ENCODE measurements at places on chromosomes 4 and X.

DNA sequence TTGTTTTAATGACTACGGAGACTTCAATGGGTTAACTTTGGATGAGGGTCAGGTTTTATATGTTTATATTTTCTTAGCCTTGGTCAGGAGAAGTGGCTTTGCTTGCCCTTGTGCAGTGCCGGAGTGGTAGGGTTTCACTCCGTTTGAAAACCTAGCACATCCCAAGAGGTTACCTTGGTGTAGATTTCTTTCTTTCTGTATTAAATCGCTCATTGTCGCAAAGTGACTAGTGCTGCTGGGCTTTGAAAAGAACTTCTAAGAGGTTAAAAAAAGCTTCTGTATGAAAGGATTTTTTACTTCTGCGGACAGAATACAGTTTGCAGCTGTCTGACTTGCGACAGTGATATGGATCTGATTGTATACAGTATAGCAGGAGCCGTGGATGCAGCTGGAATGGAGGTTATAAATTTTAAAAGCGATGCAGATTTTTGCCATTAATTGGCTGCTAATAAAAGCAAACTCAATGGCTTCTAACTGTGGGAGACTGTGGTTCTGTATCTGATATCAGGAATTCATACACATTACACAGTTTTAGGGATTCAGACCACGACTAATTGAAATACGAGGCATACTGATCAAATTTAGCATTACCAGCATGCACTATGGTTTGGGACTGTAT lies 340.9 kb upstream of the PITX2 start:
- no peak for DNase-seq

DNA sequence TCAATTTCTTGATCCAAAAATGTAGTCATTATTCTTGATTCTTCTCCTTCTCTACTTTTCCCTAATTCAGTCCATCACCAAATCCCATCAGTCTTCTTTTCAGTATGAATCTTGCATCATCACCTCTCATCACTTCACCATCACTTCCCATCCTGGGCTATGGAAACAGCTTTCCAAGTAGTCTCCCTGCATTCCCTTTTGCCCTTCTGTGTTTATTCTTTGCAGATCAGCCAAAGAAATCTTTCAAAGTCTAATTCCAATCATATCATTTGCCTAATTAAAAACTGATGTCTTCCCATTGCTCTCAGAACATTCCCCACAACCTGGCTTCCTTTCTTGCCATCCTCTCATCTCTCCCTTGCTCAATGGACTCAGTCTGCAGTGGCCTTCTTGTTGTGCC lies 201.7 kb upstream of the ADAMTS3 start:
- no peak for DNase-seq

- no peak for DNase-seq
Measured at GRCh38 chr4:56746639-56747038, 65.5 kb upstream of the HOPX start.

GRCh38 chr4:124325690-124326089 lies 386.8 kb downstream of the ANKRD50 start:
- no peak for DNase-seq

DNA sequence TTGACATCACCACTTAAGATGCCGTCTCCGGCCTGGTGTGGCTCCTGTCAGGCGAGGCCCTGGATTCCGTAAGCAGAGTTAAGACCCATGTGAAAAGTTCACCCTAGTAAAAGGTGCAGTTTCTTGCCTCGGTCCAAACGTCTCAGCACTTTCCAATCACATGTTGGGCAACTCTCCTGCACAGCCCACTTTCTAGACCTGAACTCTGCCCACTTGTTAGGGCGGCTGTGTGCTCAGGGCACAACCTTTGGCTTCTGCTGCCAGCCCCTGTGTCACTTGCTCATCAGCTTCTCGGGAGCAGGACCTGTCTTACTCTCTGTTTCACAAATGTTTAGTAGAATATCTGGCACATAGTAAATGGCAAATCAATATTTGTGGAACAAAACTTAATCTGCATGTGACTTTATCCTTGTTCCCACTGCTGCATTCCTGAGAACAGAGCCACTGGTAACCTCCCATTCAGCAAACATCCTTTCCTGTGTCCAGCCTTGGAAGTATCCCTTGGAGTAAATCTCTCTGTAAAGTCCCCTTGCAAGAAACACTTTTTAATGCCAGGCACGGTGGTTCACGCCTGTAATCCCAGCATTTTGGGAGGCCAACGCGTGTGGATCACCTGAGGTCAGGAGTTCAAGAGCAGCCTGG lies 38.7 kb upstream of the SH3RF1 start:
- no peak for DNase-seq

DNA sequence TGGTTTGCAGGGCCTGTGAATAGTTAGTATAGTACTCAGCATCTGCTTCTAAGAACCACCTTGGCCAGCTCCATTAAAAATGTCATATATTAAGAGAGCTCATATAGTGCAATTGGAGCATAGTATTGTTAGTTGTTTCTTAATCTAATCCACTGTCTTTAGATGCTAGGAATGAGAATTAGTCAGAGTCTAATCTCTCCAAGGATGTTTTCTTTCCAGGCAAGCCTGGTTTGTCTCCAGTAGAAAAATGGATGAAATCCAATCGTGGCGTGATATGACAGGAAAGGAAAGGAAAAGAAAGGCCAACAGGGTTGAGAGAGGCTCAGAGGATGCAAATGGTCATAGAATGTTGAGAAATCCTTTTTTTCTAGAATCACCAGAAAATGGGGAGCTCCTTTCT lies 15.0 kb upstream of the TMEM164 start:
- DNase-seq = no peak

GRCh38 chrX:102959471-102959870 lies 22.4 kb downstream of the RAB40AL start:
- no peak for DNase-seq

DNA sequence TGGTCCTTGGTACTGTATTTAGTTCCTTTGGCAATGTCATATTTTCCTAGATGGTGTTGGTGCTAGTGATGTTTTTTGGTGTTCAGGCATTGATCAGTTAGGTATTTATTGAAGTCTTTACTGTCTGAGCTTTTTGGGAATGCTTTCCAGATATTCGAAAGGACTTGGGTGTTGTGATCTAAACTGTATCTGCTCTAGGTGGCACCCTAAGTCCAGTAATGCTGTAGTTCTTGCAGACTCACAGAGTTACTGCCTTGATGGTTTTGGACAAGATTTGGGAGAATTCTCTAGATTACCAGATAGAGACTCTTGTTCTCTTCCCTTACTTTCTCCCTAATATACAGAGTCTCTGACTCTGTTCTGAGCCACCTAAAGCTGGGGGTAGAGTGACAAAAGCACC lies 513.6 kb upstream of the PITX2 start:
- DNase-seq = peak; percentile 9

DNA sequence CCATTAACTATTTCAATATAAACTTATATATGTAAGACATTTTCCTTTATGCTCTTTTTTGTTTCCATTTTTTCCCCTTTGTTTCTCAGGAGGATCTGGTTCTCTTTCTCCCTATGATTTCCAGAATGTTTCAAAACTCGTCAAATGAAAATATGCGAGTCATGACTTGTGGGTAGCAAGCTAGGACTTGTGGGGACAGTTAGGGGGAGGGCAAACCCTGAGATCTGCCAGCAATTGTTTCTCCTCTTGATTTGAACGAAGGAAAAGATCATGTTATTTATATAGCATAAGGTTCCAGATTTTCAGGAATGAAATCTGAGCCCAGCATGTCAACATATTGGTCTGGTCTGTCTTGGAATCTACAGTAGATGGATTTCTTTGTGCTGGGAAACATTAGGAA lies 28.9 kb upstream of the GPC4 start:
- no peak for DNase-seq

DNA sequence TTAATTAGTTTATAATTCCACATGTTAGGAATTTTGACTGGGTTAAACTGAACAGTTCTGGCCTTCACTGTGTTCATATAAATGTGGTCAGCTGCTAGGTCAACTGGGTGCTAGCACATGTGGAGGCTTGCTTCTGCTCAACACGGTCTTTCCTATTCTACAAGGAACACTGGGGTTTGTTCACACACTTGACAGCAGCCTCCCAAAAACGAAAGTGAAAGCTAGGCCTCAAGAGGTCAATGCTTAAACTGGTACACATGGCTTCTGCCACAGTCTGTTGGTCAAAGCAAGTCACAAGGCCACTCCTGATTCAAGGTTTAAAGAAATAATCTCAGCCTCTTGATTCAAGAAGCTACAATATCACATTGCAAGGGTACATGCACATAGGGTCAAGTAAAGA lies 126.5 kb downstream of the QDPR start:
- no peak for DNase-seq

GRCh38 chr4:122522944-122523343 lies 66.4 kb upstream of the IL2 start:
- no peak for DNase-seq

DNA sequence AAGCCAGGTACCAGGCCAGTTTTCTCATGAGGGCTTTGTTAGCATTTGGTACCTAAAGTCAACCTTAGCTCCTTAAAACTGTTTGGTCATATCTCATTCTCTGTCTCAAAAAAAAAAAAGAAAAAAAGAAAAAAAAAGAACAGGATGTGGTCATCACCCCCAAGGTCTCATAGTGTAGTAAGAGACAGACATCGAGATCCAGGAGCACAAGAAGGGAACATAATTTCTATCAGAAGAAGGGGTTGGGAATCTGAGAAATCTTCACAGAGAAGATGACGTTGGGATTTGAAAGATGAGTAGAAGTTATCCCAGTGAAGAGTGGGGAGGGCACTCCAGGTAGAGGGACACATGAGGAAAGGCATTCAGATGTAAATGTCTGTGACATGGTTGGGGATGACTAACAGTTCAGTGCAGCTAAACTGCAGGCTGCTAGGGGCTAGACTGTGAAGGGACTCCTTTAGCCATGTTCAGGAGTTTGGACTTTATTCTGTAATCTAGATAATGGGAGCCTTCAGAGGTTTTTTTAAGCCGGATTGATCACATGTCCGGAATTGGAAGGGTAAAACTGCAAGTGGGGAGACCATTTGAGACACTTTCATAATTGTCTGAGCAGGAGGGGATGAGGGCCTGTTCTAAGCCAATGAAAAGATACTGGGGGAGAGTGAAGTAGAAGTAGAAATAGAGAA lies 26.9 kb upstream of the GJB1 start:
- DNase-seq = no peak

- DNase-seq = no peak
Measured at GRCh38 chrX:118250445-118250844, 95.5 kb upstream of the WDR44 start.

- DNase-seq = no peak
Measured at GRCh38 chr4:71453531-71453930, 114.7 kb downstream of the SLC4A4 start.

DNA sequence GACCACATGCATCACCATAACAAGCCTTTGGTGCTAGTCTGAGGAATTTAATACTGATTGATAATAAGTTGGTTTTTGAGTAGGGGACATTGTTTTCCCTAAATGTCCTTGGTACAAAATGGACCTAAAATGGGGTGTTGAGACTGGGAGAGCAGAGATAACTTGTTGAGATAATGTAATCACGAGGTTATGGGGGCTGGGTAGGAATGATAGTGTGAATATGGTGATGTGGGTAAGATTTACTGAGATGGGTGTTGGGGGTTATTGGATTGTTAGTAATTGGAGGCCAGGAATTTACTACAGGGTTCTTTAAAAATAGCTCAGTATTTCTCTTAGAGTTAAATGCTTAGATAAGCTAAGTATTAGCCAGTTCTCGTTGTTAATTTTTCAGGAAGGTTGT lies 3.9 kb downstream of the BMP2K start:
- DNase-seq = no peak

GRCh38 chr4:52201715-52202114 lies 150.6 kb downstream of the SPATA18 start:
- no peak for DNase-seq

- DNase-seq = no peak
Measured at GRCh38 chrX:30904632-30905031, 15.6 kb upstream of the TAB3 start.

DNA sequence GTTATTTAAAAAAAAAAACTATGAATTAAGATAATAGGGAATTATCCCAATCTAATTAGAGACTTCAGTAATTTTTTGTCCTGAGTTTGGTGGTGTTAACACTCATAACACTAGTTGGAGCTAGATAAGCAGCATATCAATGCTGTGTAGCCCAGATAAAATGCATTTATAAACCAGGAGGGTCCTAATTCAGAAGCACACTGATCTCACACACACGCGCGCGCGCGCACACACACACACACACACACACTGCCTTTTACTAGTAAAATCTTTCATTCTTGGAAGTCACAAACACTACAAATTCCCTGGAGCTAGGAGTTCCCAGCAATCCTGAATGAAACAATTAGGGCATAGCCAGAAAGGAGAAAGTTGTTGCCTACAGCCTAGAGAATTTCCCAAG lies 3.2 kb downstream of the UNC5C start:
- no peak for DNase-seq

DNA sequence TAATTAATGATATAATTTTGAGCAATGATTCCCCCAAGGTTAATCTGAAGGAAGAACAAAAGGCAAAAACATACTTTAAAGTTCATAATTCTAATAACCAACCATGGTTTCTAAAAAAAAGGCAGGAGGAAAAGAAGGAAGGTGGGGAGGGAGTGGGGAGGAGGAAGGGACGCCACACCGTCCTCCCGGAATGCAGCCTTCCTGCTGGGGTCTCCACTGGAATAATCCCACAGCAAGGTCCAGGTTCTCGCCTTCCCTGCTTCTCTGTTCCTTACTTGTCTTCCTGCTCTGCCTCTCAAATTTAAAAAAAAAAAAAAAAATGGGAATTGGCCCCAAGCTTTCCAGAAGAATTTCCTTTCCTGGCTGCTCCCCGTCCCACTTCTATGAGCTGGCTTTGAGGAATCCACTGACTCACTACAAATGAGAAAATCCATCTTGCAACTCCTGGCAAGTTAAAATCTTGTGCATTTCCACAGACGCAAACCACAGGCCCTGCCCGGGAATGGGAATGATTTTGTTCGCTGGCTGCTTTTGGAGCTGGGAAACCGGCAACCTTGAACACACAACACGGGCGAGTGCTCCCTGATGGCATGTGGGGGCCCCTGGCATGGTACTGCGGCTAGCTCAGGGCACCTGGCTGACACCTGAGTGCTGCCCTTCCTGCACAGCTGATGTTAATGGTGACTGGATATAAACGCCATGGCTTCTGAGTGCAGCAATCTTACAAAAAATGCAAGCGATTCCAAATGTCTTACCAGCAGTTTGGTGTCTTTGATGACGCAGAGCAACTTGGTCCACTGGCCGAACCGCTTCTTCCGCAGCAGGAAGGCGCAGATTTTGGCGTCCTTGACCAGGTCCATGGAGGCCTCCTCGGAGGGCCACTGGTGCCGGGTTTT lies 97.0 kb downstream of the AFAP1 start:
- no peak for DNase-seq

- DNase-seq = no peak
Measured at GRCh38 chr4:86386817-86387415, 27.1 kb upstream of the MAPK10 start.

DNA sequence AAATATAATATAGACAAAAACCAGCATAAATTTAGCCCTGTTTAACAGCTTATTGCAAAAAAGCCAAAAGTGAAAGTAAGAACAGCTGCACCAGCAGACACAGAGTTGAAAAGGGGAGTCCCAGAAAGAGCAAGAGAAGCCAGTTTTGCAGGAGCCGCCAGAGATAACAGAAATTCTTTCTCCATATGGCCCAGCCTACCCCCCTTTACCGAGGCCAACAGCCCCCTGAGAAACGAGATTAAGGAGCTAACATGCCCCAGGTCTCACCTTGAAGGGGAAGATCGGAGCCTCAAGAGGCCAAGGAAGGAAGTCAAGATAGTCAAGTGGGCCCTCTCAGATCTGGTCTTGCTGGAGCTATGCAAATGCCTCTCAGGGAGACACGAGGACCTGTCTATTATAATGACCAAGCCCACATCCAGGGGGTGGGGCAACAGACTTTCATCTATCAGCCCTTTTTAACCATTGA lies 4.8 kb downstream of the ACOX3 start:
- DNase-seq = no peak
